Left kidney (tissue), 8 donors: ENCODE measurements at places on chromosomes 4 and X. TPM values are rescaled to one million over a fixed set of nuclear protein-coding genes. Genes with fewer than 3 reads are reported as not detected.
A peak's percentile ranks its signal among the peaks of the same experiment; 100 is the strongest.

GRCh38 chr4:180164799-180165198 is 2078.4 kb upstream of the TENM3 start:
- peak; percentile 38 for DNase-seq

- DNase-seq: peak; percentile 56
Measured at GRCh38 chrX:74535408-74536151, 78.8 kb downstream of the RLIM start.

DNA sequence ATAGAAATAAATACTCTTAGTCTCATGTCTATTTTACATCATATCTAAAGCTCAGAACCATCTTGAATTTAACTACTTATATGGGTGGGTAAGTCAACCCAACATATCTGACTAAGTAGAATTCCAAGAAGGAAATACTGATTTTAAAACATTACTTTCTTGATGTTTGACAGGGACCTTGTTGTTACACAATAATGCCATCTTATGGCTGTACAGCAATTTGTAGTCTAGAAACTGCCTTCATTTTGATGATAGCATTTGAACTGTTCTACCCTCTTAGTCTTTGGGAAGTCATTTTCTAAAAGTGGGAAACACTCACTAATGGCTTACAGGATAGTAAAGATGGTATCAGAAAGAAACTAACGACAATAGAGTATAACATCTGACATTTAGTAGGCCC is 929.5 kb downstream of the DMD start:
- no peak for DNase-seq

DNA sequence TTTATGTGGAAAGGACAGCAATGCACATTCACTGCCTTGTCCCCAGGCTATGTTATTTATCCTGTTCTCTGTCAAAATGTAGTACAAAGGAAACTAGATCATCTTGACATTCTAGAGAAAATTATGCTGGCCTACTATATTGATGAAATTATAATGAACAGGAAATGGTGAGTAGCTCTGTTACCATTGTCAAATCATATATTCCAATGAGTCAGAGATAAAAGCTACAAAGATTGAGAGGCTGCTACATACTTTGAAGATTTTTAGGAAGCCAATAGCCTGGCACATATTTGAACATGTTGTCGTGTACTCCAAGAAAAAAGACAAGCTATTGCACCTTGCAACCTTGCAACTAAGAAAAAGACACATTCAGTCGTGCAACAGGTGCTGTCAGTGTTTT is 52.7 kb upstream of the TET2 start:
- DNase-seq: no peak

- no peak for DNase-seq
Measured at GRCh38 chr4:97493815-97494518, 649.3 kb downstream of the STPG2 start.

GRCh38 chr4:116531026-116531425 is 554.4 kb downstream of the TRAM1L1 start:
- no peak for DNase-seq

DNA sequence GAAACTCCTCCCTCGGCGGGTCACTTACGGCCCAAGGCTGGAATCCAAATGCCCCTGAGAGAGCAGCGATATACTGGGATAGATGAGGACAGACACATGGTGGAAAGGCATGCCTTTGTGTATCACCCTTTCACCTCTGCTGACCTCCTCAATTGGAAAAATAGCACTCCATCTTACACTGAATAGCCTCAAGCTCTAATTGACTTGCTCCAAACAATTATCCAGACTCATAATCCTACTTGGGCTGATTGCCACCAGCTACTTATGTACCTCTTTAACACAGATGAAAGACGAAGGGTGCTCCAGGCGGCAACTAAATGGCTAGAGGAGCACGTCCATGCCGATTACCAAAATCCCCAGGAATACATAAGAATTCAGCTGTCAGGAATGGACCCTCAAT is 1142.2 kb downstream of the ARAP2 start:
- DNase-seq: no peak

- no peak for DNase-seq
Measured at GRCh38 chr4:42914937-42915336, 22.4 kb downstream of the GRXCR1 start.

DNA sequence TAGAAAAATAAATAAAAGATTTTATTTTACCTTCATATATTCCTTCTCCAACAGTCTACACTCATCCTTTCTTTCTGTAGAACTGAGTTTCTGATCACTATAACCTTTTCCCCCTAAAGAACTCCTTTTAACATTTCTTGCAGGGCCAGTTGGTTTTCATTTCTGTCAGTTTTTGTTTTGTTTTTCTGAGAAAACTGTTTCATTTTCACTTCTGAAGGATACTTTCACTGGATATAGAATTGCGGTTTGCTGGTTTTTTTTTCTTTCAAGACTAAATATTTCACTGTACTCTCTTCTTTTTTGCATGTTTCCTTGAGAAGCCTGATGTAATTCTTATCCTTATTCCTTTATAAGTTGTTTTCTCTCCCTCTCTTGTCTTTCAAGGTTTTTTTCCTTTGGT is 90.4 kb upstream of the EOLA2 start:
- DNase-seq: no peak

DNA sequence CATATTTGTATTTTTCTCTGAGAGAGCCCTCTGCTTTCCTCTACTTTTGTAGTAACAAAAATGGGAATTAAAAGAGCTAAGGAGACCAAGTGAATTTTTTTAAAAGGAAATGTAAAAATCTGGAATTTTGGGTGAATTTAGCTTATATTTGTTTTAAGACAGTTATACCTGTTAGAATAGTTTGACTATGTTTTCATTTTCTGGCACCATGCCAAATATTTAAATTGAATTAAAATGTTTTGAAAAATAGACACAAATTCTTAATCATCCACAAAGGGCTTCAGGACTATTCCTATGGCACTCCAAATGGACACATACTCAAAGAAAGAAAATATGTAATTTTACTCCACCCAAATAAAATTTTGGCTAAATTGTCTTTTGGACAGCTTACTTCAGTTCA is 209.6 kb downstream of the SH3BGRL start:
- no peak for DNase-seq

- no peak for DNase-seq
Measured at GRCh38 chrX:103201041-103201440, 13.9 kb upstream of the BEX4 start.

GRCh38 chr4:181127171-181127570 is 1116.0 kb upstream of the TENM3 start:
- no peak for DNase-seq

- peak; percentile 25 for DNase-seq
Measured at GRCh38 chrX:40434947-40435346, 145.8 kb upstream of the ATP6AP2 start.

GRCh38 chr4:6328526-6328925 is 58.9 kb downstream of the WFS1 start:
- no peak for DNase-seq

- peak; percentile 44 for DNase-seq
Measured at GRCh38 chrX:3548765-3549391, 164.6 kb downstream of the PRKX start.

DNA sequence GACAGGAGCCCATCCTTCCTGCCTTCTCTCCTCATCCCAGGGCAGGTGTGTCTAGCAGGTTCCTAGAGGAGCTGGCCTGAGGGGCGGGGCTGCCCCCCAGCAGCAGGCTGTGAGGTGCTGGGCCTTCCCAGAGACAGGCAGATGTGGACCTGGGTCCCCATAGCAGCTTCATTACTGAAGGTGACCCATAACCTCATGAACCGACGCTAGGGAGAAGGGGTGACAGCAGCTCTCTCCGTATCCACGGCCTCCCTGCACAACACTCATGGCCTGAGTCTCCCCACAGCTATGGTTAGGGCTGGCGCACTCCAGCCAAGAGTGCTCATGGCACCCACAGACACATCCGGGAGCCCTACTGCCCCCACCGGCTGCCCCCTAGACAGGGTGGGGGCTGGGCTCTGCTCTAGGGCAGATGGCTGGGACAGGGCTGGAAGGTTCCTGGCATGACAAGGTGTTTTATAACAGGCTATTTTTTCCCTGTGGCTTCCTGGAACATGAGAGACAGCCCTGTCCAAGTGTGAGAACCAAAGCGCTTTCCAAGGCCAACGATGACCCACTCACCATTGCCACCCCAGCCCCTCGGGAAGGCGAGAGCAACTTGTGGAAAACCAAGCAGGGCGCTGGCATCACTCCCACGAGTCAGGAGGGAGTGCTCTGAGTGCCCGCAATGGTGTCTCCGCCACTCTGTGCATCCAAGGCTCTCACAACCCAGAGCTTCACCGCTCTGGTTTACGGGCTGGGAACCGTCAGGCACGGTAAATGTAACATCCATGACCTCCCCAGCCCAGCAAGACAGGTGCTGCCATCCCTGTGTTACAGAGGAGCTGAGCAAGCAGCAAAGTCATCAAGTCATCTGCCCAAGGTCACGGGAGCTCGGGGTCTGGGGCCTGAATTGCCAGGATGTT is 59.8 kb downstream of the ACOX3 start:
- no peak for DNase-seq

DNA sequence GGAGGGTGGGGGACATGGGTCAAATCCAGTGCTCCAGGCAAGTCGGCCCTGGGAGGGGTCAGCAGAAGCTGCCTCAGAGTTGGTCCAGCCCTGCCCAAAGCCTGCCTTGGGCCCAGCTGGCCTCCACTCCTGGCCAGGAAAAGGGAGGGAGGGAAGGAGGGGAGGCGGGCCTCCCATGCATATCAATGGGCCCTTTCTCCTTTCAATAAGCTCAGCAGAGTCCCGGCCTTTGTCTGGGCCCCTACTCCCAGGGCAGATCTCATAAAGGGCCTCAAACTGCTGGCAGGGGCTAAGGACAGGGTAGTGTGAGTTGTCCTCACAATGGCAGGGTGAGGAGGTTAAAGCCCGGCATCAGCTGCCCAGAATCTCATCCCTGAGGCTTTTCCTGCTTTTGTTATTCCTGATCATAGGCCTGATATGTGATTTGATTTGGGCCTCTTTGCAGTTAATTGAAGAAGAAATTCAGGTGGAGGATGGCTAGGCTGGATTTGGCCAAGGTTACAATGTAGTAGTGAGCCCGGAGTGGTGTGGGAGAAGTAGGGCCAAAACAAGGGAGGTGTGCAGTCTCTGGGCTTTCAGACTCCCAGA is 121.1 kb upstream of the ATP6AP2 start:
- DNase-seq: no peak

DNA sequence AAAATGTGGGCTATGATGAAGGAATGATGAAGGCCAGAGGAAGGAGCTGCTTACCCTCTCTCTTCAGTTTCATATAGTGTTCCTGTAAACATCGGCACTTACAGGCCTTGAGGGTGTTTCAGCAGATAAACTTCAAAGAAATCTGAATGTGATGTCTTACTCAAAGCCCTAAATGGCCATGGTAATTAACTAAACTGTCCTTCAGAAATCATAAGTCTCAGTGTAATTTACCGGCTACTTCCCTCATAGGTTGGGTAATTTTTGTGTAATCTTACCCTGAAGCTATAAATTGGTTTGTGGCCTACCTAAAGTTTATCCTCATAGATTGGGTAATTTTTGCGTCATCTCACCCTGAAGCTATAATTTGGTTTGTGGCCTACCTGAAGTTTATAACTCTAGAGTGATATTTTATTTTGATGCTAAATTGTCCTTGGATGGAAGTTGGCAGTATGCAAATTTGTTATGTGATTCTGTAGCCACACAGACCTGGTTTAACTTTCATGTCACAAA is 2700.3 kb downstream of the ARAP2 start:
- DNase-seq: no peak

DNA sequence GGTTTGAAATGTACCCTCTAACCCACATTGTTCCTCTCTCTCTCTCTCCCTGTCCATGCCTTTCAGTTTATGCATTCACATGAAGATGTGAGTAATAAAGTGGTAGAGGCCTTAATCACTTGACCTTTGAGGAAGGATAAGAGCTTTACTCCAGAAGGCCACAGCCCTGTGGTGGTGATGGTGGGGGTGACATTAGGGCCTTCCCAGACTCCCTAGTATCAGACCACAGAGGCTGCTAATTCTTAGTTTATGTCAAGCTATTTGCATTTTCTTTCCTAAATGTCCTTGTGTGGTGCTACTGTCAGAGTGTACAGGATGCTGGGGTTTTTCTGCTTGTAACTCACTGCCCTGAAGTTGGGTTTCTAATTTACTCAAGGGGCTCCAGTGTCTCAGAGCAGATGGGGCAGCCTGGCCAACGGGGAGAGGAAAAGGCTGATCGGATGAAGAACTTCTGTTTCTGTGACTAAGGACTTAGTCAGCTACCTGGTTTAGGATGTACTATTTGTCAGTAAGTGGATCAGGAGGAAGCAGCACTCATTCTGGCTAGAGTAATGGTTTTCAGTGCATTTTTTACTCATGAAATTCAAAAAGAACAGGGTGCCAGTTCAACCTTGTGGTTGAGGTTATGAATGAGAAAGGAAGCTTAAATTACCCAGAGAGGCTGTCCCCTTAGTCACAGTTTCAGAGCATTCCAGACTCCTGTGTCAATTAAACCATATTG is 509.6 kb upstream of the DIPK2B start:
- DNase-seq: no peak

The SERTM2 gene
- 0.05 TPM for polyA plus RNA-seq

The HMGB3 gene
- 159 TPM for polyA plus RNA-seq

The IGSF1 gene
- polyA plus RNA-seq: 23.0 TPM

The SLC9B2 gene
- 8.2 TPM for polyA plus RNA-seq

The AMELX gene
- polyA plus RNA-seq: not detected

The IL21 gene
- not detected for polyA plus RNA-seq

The FGFBP2 gene
- polyA plus RNA-seq: 0.25 TPM

The PRR32 gene
- polyA plus RNA-seq: not detected

The PNMA3 gene
- polyA plus RNA-seq: 33.8 TPM

The SNCA gene
- 53.9 TPM for polyA plus RNA-seq

The FAM9B gene
- 0.25 TPM for polyA plus RNA-seq

The SPACA5 gene
- 0.58 TPM for polyA plus RNA-seq
